ENCODE measurements at places on chromosomes 6 and 20.

GRCh38 chr20:22977047-22977785, 57.9 kb upstream of the SSTR4 start:
- DNase-seq = no peak

- no peak for DNase-seq
These were observed at the start of gene ARFGEF3 for GRCh38 chr6:138161338-138162110. Gene ARFGEF3, plus strand, starts transcription at chr6:138161939. Its CDS starts 148 bp downstream, at chr6:138162087.

DNA sequence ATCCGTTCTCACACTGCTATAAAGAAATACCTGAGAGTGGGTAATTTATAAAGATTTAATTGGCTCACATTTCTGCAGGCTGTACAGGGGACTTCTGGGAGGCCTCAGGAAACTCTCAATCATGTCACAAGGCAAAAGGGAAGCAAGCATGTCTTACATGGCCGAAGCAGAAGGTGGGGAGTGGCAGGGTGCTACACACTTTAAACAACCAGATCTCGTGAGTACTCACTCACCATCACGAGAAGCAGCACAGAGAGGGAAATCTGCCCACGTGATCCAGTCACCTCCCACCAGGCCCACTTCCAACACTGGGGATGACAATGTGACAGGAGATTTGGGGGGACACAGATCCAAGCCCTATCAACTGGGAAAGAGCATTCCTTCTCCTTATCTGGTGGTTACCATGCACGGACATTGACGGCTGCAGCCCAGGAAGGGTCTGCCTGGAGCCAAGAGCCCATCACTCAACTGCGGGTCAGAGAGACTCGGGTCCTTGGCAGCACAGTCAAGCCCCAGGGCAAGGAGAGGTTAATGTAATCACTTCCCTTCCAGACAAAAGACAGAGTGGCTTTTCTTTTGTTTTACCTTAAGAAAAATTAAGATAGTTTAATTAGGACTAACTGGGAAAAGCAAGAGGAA, 112.3 kb upstream of the CST7 start:
- no peak for DNase-seq

DNA sequence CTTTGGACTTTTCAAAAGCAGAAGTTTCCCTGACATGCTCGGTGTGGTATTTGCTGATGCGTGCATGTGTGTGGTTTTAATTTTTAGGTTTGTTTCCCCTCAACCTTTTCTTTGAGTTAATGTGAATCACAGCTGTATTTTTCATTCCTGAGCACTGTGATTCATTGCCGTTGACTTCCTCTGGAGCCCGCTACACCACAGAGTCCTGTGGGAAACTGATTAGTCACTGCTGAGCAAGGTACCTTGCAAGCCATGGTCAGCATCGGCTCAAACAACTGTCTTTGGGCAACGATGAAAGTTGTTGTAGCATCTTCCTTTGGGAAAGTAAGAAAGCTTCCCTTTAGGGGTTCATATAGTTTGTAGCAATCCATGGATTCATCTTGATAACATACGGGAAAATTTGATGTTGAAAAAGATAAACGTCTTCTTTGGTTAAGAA, 57.5 kb downstream of the RIN2 start:
- DNase-seq = no peak

DNA sequence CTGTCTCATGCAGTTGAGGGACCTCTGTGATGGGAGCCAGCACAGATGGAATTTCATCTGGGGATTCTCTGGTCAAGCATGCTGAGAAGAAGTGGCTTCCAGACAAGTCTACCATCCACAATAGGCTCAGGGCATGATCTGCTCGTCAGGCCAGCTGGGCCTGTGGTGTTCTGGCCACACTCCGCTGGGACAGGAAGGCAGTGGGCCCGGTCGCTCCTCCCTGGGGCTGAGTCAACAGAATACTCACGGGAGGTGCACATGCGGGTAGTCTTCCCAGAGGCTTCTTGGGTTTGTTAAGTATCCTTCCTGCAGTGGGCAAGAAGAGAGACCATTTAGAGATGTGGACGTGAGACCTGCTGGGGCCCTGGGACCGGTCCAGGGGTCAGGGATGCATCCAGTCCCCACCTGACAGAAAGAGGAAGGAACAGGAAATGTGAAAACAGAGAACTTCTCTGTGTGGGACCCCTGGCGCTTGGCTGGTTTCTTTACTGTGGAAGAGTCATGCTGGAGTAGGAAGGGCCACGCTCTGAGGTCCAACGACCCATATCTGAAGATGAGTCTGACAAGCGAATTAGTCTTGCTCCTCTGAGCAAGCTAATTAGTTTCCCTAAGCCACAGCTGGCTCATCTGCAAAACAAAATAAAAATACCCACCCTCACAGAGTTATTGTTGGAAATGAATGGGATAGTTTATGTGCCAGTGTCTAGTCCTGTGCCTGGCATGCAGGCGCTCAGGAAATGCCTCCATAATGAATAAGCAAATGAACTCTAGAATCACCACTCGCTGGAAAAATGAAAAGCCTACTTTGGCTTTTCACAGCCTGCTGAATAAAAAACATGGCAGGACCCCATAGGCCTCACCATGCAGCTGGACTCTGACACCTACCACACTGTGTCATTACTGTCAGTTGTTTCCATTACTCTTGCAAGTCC, 67.3 kb downstream of the TRAM2 start:
- DNase-seq = no peak

DNA sequence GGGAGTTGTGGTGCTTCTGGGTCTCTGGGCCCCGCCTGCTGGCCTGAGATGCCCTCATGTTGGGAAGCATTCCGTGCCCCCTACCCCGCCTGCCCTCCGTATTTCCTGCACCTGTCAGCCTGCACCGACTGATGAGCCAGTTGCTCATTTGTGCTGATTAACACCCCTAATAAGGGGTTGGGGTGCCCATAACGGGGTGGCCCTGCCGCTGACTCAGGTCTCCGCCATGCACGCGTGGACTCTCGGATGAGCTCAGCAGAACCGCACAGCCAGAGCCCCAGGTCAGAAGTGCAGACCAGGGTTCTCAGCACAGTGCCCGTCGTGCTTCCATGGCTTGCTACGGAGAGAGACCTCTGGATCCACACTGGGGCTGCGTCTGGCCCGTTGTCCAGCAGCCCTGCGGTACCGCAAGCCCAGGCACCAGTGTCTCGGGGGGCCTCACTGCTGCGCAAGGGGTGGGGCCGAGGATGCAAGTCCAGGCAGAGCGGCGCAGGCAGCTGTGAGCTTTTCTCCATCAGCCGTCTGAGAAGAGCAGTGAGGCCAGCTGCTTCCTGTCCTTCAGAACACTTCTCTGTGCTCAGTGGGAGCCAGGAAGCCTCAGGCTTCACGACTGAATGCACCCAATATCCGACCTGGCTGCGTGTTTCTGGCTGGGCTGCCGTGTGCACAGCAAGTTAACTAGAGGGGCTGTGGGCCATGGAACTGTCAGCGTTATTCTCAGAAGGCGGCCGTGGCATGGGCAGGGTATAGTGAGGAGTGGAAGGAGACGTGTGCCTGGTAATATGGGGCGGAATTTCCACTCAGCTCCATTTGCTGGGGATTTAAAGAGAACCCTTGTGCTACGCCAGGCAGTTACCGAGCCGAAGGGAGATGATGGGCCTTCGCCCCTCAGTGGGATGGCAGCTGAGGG, 18.6 kb downstream of the MTG2 start:
- DNase-seq = peak; percentile 56

DNA sequence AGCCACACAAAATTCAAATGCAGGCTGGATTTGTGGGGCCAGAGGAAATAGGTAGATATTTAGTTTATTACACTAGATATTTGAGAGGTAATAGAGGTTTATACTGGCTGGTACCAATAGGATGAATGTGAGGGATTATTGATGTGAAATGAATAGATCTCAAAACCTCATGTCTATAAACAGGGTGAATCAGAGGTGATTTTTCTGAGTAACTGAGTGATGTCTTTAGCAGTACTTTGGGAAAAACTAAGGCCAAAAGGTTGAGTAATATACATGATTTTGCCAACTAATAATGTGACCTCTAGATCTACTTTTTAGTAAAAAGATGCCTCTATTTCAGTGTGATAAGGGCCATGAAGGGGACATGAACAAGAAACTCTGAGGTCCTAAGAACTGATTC, 86.8 kb downstream of the HAO1 start:
- DNase-seq = no peak

DNA sequence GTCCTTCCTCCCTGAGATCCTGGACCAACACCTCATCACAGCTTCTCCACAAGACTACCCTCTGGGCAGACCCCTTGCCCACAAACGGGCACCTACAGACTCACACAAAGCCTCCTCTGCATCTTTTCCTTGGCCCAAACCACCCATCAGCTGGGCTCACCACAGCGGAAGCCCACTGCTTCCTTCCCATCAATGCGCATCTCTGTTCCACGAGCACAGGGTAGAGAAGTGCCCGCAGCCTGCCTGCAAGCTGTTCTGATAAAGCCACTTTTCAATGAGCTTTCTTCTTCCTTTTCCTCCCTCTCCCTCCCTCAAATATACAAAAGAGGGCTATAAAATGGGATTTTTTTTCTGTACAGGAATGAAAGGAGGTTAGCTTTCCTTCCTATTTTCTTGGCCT, 111.2 kb downstream of the NFATC2 start:
- no peak for DNase-seq

DNA sequence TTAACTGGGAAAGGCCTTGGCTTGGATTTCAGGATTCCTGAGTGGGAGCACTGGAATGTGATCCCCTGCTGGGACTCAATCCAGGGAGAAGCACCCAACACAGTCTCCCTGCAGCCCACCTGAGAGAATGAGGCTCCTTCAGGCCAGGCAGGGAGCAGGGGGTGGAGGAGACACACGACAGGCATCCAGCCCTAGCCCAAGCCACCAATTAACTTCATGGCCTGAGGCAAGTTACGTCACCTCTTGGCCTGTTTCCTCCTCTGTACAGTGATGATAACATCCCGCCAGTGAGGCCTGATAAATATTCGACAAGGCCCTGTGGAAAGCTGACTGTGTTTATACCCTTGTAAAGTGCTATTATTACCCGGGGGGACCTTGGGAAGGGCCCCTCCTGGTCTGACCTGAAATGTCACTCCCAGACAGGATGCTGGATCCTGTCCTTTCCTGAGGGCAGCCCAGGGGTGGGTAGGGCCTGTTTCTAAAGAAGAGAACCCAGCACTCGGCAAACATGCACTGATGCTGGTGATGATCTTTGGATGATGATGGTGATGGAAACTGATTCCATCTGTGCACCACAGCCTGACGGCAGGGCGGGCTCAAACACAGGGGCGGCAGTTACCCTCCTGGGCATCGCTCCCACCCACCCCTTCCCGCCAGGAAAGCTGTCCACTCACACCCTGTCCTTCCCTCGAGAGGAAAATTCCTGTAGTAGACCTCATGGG, 12.4 kb downstream of the FRS3 start:
- DNase-seq = no peak

GRCh38 chr6:101163611-101164010, 229.9 kb upstream of the GRIK2 start:
- DNase-seq = no peak

GRCh38 chr6:99151634-99152346, 197.7 kb downstream of the FAXC start:
- peak; percentile 1 for DNase-seq

GRCh38 chr20:6718662-6719368, 48.7 kb upstream of the BMP2 start:
- DNase-seq = no peak
